Lower lobe of right lung (tissue), 2 donors: ENCODE measurements at places on chromosomes 13 and 19. TPM values are rescaled to one million over a fixed set of nuclear protein-coding genes. Genes with fewer than 3 reads are reported as not detected.

DNA sequence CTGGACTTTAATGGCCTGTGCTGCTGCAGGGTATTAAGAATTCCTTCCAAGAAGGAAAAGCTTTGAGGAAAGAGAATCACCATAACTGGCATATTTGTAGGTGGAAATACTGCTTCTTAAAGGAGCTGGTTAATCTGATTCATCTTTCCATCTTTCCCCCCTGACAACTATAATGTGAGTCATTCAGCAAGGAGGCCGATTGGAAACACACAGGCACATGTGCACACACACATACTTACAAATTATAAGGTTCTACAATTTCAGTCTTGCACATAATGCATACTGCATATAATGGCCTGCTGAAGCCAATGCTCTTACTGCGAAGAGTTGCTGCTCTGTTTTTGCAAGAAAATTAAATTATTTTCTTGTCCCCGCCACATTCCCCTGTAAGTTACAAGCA lies 78.8 kb upstream of the TPP2 start:
- H3K4me3 ChIP-seq = no peak overlapping the region
- H3K27ac ChIP-seq = no peak overlapping the region
- no peaks in the 10 kb centered on the region for H3K36me3 ChIP-seq
- DNase-seq = no peak
- no peaks in the 10 kb centered on the region for H3K27me3 ChIP-seq

DNA sequence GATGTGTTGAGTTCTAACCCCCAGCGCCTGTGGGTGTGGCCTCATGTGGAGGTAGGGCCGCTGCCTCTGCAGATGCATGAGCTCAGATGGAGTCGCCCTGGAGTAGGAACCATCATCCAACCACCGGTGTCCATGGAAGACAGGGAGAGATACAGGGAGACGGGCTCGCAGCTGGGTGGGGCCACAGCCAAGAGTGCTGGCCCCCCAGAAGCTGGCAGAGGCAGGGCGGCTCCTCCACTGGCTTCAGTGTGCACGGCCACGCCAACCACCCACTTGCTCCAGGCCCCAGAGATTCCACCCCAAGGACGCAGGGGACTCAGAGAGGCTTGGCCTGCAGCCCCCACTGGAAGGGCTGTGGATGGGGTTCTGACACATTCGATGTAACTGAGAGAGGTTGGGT lies 5.4 kb upstream of the MCF2L start:
- H3K4me3 ChIP-seq = no peak overlapping the region
- no peaks in the 10 kb centered on the region for H3K36me3 ChIP-seq
- no peak overlapping the region for H3K27ac ChIP-seq

DNA sequence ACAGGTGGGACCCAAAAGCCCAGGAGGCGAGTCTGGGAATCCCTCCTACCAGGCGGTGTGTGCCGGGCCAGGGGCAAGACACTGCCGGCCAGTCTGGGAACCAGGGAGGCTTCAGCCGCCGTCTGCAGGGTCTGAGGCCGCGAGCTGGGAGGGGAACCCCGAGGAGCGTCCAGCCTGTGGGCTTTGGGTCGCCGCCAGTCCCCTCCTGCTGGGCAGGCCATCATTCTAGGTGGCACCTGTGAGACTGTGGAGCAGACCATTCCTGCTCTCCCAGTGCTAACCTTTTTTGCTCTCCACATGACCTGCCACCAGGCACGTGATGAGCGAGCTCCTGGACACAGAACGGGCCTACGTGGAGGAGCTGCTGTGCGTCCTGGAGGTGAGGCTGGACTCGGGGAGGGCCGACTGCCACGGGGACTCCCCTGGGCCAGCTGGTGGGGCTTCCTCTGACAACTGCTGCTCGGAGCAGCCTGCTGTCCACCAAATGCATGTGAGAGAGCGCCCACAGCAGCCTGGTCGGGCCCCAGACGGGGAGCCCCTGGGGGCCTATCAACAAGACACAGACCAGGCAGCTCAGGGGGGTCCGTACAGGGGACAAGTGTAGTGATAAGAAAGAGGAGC lies 24.6 kb upstream of the F7 start:
- H3K4me1 ChIP-seq = no peaks in the 10 kb centered on the region
- H3K4me3 ChIP-seq = no peak overlapping the region
- H3K36me3 ChIP-seq = peaks cover 33% of the 10 kb centered on the region
- DNase-seq = no peak

GRCh38 chr13:27573265-27573664 lies 47.1 kb downstream of the LNX2 start:
- no peak for DNase-seq
- no peak overlapping the region for H3K27ac ChIP-seq
- no peaks in the 10 kb centered on the region for H3K4me1 ChIP-seq
- no peaks in the 10 kb centered on the region for H3K27me3 ChIP-seq
- no peak overlapping the region for H3K4me3 ChIP-seq

- H3K4me1 ChIP-seq = no peaks in the 10 kb centered on the region
- H3K4me3 ChIP-seq = no peak overlapping the region
Observed at GRCh38 chr19:4197625-4198466, 15.4 kb downstream of the ANKRD24 start.

LILRB1 gene
- 43.3 TPM for total RNA-seq

GFY gene
- not detected for total RNA-seq

- DNase-seq = peak; percentile 73
- H3K4me3 ChIP-seq = peak overlapping the region; percentile 3
- peaks cover 35% of the 10 kb centered on the region for H3K4me1 ChIP-seq
- no peaks in the 10 kb centered on the region for H3K27me3 ChIP-seq
Observed at GRCh38 chr19:39428283-39429112, 7.3 kb downstream of the RPS16 start.

DNA sequence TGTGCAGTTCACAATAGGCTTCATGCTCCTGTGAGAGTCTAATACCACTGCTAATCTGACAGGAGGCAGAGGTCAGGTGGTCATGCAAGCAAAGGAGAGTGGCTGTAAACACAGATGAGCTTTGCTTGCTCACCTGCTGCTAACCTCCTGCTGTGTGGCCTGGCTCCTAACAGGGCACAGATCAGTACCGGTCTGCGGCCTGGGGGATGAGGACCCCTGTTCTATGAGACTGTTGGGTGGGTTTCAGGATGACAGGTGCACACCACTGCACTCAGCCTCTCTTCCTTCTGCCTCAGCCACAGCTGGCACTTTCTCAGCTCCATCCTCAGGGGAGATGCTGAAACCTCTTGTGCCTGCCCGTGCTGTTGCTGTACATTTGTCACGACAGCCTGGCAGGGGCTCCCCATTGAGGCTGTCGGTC lies 9.7 kb downstream of the CLEC4G start:
- no peaks in the 10 kb centered on the region for H3K36me3 ChIP-seq
- H3K27me3 ChIP-seq = no peaks in the 10 kb centered on the region
- no peak overlapping the region for H3K4me3 ChIP-seq
- no peak overlapping the region for H3K27ac ChIP-seq
- no peaks in the 10 kb centered on the region for H3K4me1 ChIP-seq

DNA sequence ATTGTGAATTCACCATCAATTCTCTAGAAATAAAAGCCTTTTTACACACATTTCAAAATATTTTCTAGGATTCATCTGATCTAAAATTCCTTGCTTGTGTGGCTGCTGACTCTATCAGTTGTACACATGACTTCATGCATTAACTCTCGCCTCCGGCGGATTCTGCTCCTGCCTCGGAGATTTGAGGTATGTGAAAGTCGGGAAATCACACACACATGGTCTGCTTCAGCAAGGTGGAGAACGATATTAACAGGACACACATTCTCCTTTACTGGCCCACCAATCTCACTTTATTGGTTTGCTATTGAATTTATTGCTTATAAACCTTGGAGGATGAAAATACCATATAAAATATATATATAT lies 855.7 kb downstream of the SLITRK5 start:
- no peak overlapping the region for H3K27ac ChIP-seq
- no peaks in the 10 kb centered on the region for H3K36me3 ChIP-seq
- H3K27me3 ChIP-seq = no peaks in the 10 kb centered on the region
- H3K4me3 ChIP-seq = no peak overlapping the region

NANOS3 gene
- 0.68 TPM for total RNA-seq

KIR2DL1 gene
- 0.83 TPM for total RNA-seq

DNA sequence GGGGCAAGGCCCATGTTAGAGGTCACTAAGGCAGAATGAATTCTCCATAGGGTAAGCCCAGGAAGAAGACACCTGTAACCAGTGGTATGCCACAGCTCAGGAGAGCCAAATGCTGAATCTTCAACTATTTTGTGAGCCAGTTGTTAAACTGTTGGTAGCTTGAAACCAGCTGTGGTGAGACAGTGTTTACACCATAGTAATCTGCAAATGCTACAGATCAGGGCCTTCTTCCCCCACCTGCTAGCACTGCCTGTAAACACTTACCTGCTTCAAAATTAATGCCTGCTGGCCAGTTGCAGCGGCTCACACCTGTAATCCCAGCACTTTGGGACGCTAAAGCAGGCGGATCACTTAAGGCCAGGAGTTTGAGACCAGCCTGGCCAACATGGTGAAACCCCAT lies 12.1 kb downstream of the FBXL12 start:
- DNase-seq = no peak
- H3K27ac ChIP-seq = no peak overlapping the region
- peaks cover 60% of the 10 kb centered on the region for H3K36me3 ChIP-seq
- no peaks in the 10 kb centered on the region for H3K27me3 ChIP-seq

FOXO1 gene
- total RNA-seq = 19.9 TPM

- H3K27me3 ChIP-seq = no peaks in the 10 kb centered on the region
- peaks cover 80% of the 10 kb centered on the region for H3K4me1 ChIP-seq
- peaks cover 44% of the 10 kb centered on the region for H3K36me3 ChIP-seq
- H3K4me3 ChIP-seq = no peak overlapping the region
- H3K27ac ChIP-seq = peak overlapping the region; percentile 74
Observed at GRCh38 chr19:18016209-18016910, 8.4 kb downstream of the ARRDC2 start.

DNA sequence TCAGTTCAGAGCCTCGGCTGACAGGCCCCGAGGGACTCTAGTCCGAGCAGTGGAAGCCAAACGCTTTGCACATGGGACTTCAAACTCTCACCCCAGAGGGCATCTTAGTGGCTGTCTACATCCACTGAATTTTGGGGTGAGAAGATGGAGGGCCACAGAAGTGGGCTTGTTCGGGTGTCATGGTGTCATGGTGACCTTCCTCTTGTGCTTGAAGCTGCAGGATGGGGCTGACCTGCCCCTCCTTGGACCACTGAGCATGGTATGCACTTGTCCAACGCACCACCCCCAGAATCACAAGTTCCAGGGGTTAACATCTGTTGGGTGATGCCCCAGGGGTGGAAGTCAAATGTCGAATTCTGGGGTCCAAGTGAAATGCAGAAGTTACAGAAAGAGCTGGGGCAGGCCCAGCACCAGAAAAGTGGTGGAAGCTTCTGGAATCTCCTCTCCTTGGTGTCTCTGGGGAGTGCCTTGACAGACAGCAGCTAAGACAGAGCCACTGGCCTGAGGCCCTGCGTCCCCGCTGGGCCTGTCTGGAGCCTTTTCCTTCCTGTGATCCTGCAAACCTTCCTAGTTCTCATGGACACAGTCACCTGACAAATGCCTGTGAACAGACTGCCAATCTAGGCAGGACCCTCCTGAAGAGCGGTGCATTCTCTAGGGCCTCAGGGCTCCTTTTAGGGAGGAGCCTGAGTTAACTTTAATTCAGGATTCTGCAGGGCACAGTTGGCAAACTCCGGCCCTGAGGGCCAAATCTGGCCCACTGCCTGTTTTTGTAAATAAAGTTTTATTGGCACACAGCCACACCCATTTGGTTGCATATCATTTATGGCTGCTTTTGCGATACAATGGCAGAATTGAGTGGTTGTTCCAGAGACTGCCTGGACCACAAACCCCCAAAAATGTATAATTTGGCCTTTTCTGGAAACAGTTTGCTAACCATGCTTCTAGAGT lies 65.1 kb upstream of the RANBP3 start:
- no peak for DNase-seq
- peaks cover 41% of the 10 kb centered on the region for H3K36me3 ChIP-seq
- H3K4me3 ChIP-seq = no peak overlapping the region
- peaks cover 1% of the 10 kb centered on the region for H3K4me1 ChIP-seq
- no peaks in the 10 kb centered on the region for H3K27me3 ChIP-seq

DNA sequence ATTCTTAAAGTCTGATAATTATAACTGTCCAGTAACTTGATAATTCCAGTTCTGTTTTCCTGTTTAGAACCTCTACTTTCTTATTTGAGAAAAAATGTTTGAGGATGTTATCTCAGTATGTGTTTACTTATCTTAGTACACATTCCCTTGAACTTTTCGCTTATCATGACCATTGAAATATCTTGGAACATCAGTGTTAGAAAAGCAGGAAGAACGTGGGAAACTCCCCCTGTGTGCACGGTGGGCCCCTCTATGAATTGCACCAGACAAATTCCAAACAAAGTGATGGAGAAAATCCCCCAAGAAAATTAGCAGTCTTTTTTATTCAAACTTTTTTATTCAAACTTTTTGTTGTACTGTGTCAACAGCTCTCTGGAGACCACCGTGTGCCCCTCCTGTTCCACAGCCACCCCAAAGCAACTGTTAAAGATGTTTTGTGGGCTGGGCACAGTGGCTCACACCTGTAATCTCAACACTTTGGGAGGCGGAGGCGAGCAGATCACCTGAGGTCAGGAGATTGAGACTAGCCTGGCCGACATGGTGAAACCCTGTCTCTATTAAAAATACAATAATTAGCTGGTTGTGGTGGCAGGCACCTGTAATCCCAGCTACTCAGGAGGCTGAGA lies 78.3 kb upstream of the PEG3 start:
- H3K27ac ChIP-seq = no peak overlapping the region
- no peak for DNase-seq
- no peak overlapping the region for H3K4me3 ChIP-seq
- peaks cover under 1% of the 10 kb centered on the region for H3K27me3 ChIP-seq
- H3K36me3 ChIP-seq = no peaks in the 10 kb centered on the region

DNA sequence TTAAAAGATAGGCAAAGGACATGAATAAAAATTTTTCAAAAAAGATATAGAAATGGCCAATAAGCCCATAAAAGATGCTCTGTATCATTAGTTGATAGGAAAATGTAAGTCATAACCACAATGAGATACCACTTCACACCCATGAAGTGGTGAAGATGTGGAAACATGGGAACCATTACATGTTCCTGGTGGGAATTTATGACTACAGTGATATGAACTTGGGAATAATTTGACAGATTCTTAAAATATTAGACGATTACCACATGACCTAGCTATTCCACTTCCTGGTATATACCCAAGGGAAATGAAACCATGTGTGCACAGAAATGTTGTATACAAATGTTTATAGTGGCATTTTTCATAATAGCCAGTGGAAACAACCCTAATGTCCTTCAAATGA lies 232.2 kb downstream of the GGACT start:
- H3K36me3 ChIP-seq = no peaks in the 10 kb centered on the region
- H3K4me1 ChIP-seq = no peaks in the 10 kb centered on the region
- H3K27me3 ChIP-seq = no peaks in the 10 kb centered on the region
